Cardiac ventricle fibroblast (primary cell): ENCODE measurements at places on chromosomes 3 and 15. TPM values are rescaled to one million over a fixed set of nuclear protein-coding genes. Genes with fewer than 3 reads are reported as not detected.

SPG11 gene
- 25.9 and 28.2 TPM in 2 replicates for total RNA-seq

SIDT1 gene
- not detected in 2 replicates for total RNA-seq

CSTA gene
- total RNA-seq = 2.5 and 3.1 TPM in 2 replicates

ASB14 gene
- not detected in 2 replicates for total RNA-seq

P2RY14 gene
- not detected in 2 replicates for total RNA-seq

KBTBD12 gene
- total RNA-seq = not detected in 2 replicates

SELENOS gene
- 57.1 and 92.3 TPM in 2 replicates for total RNA-seq

RYK gene
- 34.2 and 38.6 TPM in 2 replicates for total RNA-seq

CPLX3 gene
- total RNA-seq = not detected in 2 replicates

CLDN11 gene
- 96.8 and 114 TPM in 2 replicates for total RNA-seq

ZNF660 gene
- total RNA-seq = 0.94 and 1.3 TPM in 2 replicates

KIAA1143 gene
- 21.0 and 21.2 TPM in 2 replicates for total RNA-seq

CD86 gene
- not detected in 2 replicates for total RNA-seq

CEMIP gene
- total RNA-seq = 70.2 and 73.9 TPM in 2 replicates

KNG1 gene
- total RNA-seq = not detected in 2 replicates

C3orf85 gene
- total RNA-seq = not detected in 2 replicates

TNFAIP8L3 gene
- total RNA-seq = 6.6 and 11.5 TPM in 2 replicates

CAMKV gene
- total RNA-seq = not detected in 2 replicates
